ENCODE measurements at places on chromosomes 1 and 21.

GRCh38 chr1:183230413-183230812 lies 44.3 kb downstream of the LAMC2 start:
- no peak for DNase-seq

GRCh38 chr1:27333717-27334279 lies 8.0 kb upstream of the SYTL1 start:
- no peak for DNase-seq

GRCh38 chr1:231338270-231339128 lies at the start of gene SPRTN:
SPRTN (plus strand) TSS chr1:231338293; CDS start chr1:231338384, 91 bp downstream.
- DNase-seq: no peak

GRCh38 chr21:46173573-46173972 lies 10.7 kb downstream of the SPATC1L start:
- no peak for DNase-seq

- no peak for DNase-seq
Observed at GRCh38 chr1:53606651-53607051, 132.3 kb downstream of the GLIS1 start.

DNA sequence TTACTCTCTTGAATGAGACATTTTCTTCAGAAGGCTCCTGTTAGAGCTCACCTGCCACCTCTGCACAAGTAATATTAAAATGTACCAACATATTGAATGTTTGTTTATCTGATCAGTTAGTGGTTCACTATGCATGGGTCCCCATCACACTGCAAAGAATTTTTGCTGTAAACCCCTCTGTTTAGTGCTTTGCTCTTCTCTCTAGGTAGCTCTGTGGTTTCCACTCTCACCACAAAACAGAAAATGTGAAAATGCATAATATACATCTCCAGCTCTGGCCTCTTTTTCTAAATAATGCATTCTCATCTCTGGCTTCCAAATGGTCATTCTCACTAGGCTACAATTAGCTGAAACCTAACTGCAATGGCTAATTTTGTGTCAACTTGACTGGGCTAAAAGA lies 176.7 kb downstream of the TRIM33 start:
- no peak for DNase-seq

DNA sequence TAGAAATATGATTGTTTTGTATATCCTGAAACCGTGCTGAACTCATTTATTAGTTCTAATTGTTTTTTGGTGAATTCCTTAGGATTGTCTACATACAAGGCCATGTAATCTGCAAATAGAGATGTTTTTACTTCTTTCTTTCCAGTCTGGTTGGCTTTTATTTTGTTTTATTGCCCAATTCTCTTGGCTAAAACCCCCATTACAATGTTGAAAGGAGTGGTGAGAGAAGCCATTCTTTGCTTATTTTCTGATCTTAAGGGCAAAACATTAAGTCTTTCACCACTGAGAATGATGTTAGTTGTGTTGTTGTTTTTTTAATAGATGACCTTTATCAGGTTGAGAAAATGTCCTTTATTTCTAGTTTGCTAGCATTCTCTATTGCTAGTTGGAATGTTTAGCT lies 157.3 kb downstream of the NTMT2 start:
- no peak for DNase-seq

- DNase-seq: no peak
Observed at GRCh38 chr21:34911360-34911759, 137.7 kb downstream of the RUNX1 start.

- DNase-seq: no peak
Observed at GRCh38 chr21:27803571-27803970, 836.7 kb upstream of the ADAMTS5 start.

DNA sequence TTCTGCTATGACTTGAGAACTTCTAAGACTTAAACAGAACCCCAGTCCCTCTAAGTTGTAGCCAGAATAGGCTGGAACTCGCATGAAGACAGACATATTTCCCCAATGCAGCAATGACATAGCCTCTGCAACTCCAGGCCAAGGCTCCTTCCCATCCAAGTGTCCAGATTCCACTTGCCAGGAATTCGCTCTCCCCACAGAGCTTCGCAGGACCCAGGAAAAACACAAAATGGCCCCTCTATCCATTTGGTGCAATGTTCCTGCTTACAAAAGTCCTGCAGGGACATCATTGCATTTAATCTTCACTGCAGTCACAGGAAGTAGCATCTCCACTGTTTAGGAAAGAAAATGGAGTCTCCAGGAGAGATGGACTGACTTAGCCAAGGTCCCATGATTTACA lies 147.5 kb upstream of the KLHDC7A start:
- DNase-seq: no peak

GRCh38 chr1:59696421-59697115 lies 118.2 kb upstream of the HOOK1 start:
- DNase-seq: no peak

- DNase-seq: no peak
Observed at GRCh38 chr1:180265871-180266270, 35.8 kb downstream of the LHX4 start.

DNA sequence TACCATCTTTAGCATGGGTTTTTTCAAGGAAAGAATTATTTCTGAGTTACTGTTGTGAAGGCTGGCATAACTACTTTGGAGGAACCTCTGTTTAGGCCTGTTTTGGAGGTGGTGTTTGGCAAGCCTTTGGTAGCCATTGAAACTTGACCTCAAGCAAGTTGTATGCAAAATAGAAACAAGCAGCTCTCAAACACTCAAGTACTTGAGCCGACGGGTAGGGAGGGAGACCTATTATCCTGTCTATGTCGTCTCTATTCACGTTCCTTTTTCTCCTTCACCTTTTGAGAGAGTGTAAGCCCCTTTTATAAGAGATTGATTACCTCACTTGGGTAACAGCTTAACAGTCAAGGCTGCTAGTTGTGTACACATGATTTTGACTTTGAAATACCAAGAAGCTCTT lies 878.3 kb upstream of the CXADR start:
- no peak for DNase-seq

DNA sequence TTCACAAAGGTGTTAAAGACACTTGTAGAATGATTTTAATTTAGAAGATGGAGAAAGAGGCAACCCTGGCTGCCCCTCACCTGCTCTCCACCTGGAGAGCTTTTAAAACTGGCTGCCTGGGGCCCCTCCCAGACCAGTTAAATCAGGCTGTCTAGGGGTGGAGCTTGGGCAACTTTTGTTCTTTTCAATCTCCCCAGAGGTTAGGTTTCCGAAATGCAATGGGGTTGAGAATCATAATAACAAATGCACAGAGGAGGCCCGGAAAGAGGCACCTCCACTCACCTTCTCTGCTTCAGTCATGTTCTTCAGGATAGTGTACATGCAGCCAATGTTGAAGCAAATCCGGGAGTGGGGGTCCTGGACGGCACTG lies 400 bp downstream of the NCF2 start:
- no peak for DNase-seq

GRCh38 chr1:172241540-172241939 lies 178.9 kb upstream of the C1orf105 start:
- DNase-seq: no peak

- no peak for DNase-seq
Observed at GRCh38 chr1:53296117-53296749, 31.6 kb downstream of the LRP8 start.

GRCh38 chr1:7386226-7387052 lies 384.7 kb upstream of the VAMP3 start:
- no peak for DNase-seq

DNA sequence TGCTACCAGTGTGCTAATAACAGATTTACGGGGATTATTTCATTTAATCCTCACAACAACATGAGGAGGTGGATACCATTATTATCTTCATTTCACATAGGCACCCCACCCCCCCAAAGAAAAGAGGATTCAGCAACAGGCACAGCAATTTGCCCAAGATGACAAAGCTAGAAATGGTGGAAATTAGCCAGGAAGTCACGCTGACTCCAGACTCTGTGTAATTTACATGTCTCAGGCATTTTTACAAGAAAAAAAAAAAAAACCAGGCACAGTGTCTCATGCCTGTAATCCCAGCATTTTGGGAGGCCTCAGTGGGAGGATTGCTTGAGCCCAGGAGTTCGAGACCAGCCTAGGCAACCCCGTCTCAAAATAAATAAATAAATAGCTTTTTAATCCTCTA lies 37.5 kb upstream of the PRDM2 start:
- DNase-seq: no peak

DNA sequence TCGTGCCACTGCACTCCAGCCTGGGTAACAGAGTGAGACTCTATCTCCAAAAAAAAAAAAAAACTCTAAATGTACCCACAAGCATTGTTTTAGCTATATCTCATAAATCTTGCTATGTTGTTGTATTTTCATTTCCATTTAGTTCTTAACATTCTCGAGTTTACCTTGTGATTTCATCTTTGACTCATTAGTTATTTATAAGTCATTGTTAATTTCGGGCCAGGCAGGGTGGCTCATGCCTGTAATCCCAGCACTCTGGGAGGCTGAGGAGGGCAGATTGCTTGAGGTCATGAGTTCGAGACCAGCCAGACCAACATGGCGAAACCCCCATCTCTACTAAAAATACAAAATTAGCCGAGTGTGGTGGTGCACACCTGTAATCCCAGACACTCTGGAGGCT lies 11.7 kb downstream of the HES2 start:
- no peak for DNase-seq

- no peak for DNase-seq
Observed at GRCh38 chr1:13666317-13666716, 33.7 kb upstream of the PRDM2 start.

- no peak for DNase-seq
Observed at GRCh38 chr21:41628256-41628655, 120.3 kb upstream of the TMPRSS2 start.

DNA sequence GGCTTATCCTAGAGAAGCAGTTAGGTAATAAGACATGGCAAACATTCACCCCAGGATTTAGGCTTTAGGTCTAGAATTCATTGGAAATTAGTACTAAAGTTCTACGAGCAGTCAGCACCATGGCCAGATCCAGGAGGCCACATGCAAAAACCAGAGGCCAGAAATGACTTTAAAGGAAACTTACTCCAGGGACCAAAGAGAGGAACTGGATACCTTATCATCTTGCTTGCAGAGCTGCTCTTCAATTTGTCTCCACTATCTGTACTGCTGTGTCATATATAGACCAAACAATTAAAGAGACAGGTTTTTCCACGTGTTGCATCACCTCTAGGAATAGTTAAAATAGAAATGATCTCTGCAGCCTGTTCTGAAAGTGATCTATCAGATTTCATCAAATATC lies 127.8 kb downstream of the LMX1A start:
- DNase-seq: no peak

GRCh38 chr1:41268154-41268770 lies 26.2 kb upstream of the SCMH1 start:
- peak; percentile 58 for DNase-seq

- no peak for DNase-seq
Observed at GRCh38 chr1:161381707-161382106, 14.0 kb upstream of the CFAP126 start.

GRCh38 chr1:218467101-218468072 lies 122.3 kb downstream of the TGFB2 start:
- DNase-seq: no peak

DNA sequence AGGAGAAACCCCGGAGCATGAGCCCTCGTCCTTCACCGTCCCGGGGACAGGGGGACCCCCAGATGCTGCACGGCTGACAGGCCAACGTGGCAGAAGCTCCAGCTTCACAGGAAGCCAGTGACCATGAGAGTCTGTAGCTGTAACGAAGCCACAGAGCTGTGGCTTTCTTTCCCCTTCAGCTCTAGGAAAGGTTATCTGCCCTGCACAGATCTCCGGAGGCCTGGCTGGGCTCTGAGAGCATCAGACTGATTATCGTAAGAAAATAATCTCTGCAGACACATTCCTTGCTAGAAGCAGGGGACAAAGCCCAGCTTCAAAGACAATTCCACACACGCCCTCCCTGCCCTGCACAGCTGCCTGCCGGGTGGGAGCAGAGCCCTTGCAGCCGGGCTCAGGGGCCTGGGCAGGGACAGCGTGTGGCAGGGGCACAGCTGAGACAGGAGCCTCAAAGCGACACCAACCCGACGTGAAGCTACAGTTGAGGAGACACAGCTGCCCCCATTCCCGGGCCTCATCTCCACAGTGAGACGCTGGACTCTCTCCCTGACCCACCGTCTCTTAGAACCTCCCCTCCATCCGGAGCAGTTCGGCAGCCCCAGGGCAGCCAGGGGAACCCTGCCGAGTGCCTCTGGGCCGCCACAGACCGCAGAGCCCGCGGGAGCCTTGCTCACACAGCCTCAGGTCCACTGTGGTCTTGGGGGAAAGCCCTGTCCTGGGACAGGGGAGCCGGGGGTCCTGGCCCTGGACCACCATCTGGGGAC lies 30.6 kb downstream of the POFUT2 start:
- no peak for DNase-seq

DNA sequence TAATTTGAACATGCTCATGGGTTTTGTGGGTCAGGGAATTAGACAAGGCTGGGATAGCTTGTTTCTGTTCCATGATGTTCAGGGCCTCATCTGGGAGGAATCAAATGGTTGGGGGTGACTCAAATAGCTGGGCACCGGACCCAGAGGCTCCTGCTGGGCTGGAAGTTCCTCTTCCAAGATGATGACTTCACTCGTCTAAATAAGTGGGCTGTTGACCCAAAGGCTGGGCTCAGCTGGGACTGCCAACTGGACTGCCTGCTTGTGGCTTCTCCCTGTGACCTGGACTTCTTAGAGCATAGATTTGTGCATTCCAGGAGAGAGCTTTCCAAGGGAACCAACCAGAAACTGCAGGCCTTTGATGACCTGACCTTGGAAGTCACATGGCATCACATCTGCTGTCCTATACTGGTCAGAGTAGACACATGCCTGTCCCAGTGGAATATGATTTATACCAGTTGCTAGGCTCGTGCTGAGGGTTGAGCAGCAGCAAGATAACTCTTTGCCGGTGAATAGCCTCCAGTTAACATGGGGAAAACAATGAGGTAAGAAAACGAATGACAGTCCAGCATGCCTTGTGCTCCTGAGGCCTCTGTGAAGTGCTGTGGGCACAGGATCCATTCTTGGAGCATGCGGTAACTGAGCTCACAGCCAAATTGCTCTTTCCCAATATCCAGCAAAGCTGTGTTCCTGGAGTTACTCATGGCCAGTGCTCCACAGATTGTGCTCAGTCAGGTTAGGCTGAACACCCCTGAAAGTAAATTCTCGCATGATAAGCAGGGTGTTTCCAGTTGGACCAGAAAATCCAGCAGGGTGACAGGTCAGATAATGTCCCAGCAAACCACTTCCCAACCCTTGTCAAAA lies 272.9 kb upstream of the TMEM51 start:
- DNase-seq: no peak

DNA sequence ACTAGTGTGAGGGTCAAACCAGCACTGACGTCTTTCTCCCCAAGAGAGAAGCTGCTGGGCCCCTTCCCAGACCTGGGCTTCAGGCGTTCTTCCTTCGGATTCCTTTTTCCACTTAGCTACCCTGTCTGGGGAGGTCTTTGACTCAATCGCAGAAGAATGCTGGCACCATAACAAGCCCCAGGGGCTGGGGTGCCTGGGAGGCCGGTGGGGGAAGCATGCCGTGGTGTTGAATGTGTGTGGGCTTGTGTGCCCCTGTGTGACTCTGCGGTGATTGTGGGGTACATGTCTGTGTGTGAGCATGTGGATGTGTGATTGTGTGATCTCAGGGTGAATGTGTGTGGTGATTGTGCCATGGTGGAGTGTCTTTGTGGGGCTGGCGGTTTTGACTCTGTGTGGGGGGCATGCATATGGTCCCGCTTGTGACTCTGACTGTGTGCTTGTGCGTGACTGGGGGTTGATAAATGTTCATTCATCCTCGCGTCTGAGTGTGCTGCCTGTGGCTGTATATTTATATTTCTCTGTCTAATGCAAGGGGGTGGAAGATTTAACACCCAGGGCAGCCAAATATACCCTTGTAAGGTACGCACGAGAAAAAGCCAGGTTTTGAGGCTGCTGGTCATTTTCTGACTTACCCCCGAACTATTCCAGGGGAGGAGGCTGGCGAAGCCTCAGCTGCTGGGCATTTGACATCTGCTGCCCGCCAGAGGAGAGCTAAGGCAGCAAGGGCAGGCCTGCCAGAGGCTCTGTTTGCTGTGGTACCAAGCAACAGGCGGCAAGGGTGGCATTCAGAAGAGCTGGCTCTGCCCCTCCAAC lies 1.1 kb upstream of the SYNC start:
- no peak for DNase-seq

Measured in COR-L47 (cell line).